ENCODE measurements at places on chromosomes 2 and 18. TPM values are rescaled to one million over a fixed set of nuclear protein-coding genes. Genes with fewer than 3 reads are reported as not detected.

Gene RAB27B
- total RNA-seq, result 0.34 TPM

DNA sequence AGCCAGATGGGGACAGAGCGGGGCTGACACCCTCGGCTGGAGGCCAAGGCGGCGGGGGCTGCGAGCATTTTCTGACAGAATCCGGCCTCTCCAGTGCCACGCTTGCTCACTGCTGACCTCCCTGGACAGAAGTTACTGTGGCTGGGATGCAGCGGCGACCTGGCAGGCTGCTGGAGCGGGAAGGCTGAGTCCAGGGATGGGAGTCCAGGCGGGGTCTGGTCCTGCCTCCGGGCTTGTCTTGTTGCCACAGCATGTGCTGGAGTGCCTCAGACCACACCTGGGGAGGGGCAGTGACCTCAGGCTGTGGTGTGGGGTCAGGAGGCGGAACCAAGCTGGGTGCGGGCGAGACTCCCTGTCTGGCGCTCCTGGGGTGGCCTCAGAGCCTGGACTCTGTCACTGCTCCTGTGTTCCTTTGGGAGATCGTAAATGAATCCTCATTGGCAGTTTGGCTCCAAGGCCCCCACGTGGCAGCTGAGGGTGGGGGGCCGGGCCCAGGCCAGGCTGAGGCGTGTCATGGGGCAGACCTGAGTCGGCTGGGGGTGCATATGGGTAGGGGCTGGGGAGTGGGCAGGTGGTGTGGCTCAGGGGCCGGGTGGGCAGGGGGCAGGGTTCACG is 5.5 kb downstream of the BOK start:
- DNase-seq, result no peak

Gene MROH2A
- total RNA-seq, result not detected

DNA sequence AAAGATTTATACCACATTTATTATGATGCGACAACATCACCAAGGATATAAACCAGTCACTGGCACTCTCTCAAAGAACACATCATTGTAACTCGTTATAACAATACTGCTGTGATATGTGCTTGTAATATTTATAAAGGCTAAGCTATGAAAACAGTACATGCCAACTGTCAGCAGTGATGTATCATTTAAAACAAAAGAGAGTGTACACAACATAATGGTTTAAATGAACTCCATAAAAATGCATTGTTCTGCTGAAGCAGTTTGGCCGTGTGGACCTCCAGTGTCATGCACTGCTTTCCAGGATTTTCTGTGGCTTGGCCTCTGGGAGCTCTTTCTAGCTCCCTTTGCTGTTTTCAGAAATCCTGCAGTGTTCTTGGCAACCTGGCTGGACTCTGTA is 215.6 kb downstream of the MTX2 start:
- DNase-seq, result no peak

- DNase-seq, result no peak
Measured at GRCh38 chr18:59382383-59382782, 23.3 kb upstream of the LMAN1 start.

DNA sequence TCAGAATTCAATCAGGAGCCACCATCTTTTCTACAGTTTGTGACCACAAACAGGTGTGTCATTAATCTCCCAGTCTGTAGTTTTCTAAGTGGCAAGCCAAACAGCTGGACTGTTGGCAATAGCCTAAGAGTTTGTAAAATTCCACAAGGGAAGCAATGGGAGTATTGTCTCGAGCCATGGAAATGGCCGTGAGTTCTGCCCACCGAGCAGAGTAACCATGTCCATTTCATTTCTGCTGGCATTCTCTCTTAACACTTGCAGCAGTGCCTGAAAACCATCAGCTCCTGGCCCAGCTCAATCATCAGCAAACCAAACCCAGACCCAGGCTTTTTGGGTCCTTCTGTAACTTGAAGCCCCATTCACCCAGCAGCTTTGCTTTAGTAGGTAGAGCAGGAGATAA is 387.8 kb upstream of the CDH7 start:
- no peak for DNase-seq

DNA sequence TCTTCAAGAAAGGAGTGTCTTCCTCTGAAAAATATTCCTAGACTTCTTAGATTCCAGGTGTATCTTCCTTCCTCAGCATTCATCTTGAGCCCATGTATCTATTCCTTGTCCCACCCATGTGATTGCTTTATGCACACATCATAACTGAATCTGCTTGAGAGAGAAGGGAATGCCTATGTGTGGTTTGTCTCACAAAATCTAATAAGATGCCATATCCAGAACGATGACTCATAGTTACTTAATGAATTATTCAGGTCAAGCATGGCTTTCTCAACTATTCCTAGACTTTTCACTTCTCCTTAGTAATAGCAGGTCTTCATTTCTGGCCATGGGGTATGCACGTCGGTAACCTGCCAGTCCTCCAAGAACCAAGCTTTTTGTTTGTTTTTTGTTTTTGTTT is 121.8 kb downstream of the SETBP1 start:
- no peak for DNase-seq

DNA sequence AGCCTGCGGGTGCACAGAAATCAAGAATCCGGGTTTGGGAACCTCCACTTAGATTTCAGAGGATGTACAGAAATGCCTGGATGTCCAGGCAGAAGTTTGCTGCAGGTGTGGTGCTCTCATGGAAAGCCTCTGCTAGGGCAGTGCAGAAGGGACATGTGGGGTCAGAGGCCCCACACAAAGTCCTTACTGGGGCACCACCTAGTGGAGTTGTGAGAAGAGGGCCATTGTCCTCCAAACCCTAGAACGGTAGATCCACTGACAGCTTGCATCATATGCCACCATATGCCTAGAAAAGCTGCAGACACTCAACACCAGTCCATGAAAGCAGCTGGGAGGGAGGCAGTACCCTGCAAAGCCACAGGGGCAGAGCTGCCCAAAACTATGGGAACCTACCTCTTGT is 833.0 kb downstream of the TMEM182 start:
- no peak for DNase-seq

Gene UPP2
- total RNA-seq, result not detected

- DNase-seq, result peak; percentile 39
Measured at GRCh38 chr2:53631313-53632125, 136.1 kb upstream of the CHAC2 start.

Gene NEU4
- total RNA-seq, result not detected

DNA sequence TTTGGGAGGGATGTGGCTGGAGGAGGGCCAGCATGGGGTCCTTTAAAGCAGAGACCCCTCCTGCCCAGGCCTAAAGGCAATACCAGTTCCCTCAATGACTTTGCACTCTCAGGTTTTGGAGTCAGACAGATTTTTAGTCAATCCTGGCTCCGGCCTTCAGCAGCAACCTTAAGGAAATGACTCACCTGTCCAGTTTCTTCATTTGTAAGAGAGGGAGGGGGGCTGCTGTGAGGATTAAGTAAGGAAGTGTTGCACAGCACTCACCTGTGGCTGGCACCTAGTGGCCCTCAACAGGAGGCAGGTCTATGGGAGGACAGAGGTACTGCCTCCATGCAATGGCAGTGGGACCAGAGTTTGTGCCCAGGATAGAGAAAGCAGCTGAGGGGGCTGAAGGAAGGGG is 13.7 kb downstream of the CNGA3 start:
- peak; percentile 42 for DNase-seq
